ENCODE measurements at places on chromosomes 5 and 9.

DNA sequence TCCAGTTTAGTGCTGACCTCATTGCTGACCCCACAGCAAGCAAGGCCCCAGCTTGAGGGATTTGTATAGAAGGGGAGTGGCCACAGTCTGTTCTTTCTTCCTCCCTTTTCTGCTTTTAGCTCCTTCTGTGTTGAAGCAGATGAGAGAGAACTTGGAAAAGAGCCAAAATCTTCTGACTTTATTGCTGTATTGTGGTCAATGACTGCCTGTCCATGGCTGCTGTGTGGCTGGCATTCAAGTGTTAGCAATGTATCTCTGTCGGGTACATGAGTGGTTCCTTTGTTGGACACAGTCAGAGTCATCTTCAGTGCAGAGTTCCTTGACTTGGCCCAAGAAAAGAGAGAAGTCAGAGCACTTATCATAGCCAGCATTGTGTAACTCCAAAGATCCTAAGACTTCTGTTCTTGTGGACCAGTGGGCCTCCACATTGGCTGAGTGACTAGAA, 154.1 kb downstream of the LRRC70 start:
- DNase-seq: no peak

DNA sequence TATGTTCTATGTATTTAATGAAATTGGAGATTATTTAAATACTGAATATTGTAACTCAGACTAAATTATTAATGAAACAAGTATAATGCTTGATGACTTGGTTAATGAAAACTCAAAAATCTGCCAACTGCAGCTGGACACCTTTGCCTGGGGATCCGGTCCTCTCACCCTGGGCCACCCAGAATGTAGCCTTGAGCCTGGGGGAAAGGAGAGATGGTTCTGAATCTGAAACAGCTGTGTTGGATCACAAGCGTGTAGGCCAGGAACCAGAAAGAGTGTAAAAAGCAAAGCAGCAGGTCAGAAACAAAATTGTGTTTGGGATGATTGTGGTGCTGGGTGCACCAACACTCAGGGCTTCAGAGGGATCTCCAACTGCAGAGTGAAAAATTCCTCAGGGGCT, 38.5 kb downstream of the ADAMTS16 start:
- DNase-seq: no peak

DNA sequence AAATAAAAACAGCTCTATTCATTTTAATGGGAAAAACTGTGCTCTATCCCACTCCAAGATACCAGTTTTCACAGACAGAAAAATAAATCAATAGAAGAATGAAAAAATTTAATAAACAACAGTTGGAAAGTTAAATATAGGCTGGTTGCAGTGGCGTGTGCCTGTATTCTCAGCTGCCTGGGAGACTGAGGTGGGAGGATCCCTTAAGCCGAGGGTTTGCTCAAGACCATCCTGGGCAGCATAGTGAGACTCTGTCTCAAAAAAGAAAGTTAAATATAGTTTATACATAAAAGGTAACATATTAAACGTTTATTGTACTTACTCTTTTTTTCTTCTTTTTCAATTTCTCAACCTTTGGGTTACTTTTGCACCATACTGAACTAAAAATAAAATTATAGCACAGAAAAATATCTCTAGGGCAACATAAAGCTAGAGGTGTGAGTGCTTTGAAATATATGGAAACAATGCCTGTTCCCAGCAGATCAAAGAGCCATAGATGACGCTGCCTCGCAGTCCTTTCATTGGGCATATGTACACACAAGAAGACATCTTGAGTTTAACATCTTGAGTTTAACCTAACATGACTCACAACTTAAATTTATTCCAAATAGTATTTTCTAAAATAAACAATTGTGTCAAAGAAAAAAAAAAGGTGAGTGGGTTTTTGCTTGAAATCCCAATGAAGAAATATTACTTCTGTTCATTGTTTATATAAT, 25.7 kb upstream of the KLF9 start:
- DNase-seq: no peak

GRCh38 chr5:504326-505154, 19.7 kb downstream of the SLC9A3 start:
- no peak for DNase-seq

GRCh38 chr9:89657765-89658164, 53.0 kb downstream of the GADD45G start:
- no peak for DNase-seq

- DNase-seq: no peak
Observed at GRCh38 chr9:127578627-127578951, 33.5 kb upstream of the STXBP1 start.

DNA sequence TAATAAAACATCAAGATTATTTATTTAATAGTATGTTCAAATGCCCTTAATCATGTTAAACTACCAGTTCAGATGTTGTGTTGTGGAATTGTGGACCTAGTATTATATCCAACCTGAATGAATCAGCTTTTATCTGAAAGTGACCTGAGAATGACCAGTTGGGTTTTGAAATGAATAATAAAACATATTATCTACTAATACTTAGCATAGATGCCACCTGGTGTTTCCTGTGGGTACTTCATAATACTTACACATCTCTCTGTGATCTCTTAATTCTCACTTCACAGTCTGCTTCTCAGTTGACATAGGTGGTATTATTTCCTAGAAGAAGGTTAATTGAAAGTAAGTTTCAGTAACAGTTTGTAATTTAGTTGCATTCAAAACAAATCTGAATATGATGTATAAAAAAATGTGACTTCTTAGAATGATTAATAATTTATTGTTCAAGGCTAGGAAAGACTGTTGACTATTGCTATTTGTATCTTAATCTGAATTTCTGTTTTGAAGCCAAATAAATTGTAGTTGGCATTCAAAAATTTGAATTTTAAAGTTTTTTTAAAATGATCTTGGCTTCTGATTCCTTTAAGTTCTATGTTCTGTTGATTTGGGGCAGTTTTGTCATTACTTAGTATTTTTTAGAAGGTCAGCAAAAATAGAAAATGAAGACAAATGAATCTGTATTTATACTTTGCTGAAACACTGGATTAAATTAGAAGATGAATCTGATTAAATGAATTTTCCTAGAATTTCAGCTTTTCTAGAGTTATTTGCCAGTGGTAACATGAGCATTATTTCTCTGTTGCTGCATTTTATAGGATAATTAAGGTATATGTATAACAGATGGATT, 48.2 kb downstream of the KIF2A start:
- DNase-seq: no peak

DNA sequence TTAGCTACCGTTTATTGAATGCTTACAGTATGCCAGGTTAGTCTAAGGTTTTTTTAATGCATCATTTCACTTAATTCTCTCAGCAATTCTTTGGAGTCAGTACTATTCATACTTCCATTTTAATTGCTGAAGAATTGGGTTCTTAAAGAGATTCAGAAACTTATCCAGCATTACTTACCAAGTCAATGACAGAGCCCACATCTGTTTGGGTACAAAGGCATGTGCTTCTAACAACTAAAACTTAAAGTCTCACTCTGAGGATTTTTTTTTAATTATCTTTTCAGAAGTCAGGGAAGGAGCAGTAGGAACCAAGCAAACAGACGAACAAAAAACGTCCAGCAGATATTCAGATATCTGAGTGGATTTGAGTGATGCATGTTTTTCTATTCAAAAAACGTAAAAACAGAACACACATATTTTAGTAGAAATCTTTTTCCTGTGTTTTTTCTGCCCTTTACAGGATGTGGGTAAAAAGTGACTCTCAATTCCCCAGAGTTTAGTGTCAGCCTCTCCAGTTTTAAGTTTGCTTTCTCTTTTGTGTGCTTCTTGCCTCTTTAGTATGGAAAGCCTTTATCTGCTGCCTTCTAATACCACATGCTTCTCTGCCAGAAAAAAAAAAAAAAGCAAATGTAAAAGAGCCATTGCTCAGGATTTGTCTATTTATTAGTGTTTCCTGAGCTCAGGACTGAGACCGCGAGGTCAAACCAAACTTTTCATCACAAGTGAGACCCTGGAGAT, 118.0 kb downstream of the PRKACG start:
- no peak for DNase-seq

DNA sequence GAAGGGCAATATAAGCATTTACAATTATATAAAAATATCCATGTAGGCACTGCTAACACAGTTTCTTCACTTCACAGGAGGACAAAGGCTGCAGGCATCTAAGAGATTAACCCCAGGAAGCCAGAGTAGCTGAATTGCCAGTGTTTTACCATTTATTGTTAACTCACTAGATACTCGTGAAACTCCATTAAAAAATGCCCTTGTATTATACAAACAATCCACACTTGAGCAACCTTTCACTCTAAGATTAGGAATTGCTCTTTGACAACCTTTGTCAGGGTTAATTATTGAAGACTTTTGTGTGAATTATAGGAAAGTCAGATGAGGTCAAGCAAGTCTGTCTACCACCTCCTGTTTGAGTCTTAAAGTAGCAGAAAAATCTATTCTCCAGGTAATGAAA, 317.8 kb downstream of the ADGRV1 start:
- DNase-seq: no peak

- no peak for DNase-seq
Observed at GRCh38 chr9:79970146-79970425, 398.3 kb downstream of the TLE4 start.

All from keratinocyte (primary cell).